ENCODE measurements at places on chromosomes 6 and 20.
A peak's percentile ranks its signal among the peaks of the same experiment; 100 is the strongest.

DNA sequence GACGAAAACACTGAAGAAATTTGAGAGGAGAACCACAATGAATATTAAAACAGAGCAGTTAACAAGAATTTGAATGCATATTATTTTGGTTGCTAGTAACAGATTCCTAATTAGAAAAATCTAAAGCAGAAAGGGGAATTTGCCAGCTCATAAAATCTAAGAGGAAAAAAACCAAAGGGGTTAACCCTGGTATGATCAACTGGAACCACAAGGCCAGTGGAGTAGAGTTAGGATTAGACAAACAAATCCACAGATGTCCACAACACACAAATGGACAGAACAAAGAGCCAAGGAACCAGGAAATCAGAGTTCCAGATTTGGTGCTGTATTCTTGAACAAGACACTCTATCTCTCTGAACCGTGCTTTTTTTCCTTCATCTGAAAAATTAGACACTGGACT lies 195.0 kb downstream of the TASP1 start:
- no peak for DNase-seq

- no peak for DNase-seq
Observed at GRCh38 chr6:52160472-52161104, 25.6 kb upstream of the IL17A start.

DNA sequence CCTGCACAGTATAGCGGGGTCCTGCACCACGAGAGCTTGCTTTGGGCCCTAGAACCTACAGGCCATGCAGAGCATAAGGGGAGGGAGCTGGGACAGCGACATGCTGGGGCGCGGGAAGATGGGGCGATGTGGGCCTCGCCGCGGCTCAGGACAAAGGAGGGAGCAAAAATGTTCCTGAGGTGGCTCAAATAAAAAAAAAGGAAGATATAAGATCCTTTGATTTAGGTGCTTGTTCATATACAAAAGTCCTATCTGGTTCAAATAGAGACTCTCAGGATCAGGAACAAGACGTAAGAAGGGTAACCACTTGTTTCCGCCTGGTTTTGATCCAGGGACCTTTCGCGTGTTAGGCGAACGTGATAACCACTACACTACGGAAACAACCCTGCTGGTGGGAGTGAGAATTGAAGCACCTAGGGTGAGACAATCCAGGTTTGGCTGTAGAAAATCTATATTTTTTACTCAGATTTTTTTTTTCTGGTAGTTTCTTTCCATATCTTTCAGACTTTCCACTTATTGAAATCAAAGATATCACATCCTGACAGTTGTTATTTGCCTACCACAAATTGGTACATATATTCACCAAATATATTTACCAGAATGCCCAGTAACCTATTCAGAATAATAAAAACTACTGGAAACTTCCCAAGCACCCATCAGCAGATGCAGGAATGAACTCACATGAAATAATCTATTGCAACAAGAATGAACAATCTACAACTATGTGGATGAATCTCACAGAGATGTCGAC lies 177.9 kb upstream of the ZNF184 start:
- peak; percentile 50 for DNase-seq

DNA sequence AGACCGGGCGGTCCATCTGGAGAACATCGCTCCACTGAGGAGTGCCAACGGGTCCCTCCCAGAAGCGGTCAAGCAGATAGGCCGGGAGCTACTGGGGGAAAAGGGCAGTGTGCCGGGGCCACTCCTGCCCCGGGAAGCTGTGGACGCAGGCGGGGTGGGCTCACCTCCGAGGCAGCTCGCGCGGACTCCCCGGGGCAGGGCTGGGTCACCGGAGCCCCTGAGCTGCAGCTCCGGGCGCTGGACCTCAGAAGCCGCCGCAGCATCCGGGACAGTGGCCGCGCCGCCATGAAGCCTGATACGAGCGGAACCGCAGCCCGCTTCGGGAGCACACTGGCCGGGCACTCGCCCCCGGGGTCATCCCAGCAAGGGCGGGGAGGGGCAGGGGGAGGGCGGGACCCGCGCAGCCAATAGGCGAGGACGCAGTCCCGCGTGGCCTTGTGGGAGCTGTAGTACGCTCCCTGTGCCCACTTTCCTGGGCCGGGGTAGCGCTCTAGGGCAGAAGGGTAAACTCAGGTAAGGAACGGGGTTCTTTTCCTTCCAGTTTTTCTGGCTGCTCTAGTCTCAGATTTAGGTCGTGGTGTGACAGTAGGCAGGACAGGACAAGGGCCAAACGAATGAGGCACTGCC lies at the start of gene MOCS1:
MOCS1 (minus strand) TSS at position 332 of the 627 bp plus-strand sequence; CDS start at position 287, 45 bp downstream.
- DNase-seq: peak; percentile 25

GRCh38 chr6:2209226-2209809 lies 36.1 kb downstream of the GMDS start:
- peak; percentile 20 for DNase-seq

GRCh38 chr6:91449539-91449938 lies 862.7 kb upstream of the MAP3K7 start:
- no peak for DNase-seq

DNA sequence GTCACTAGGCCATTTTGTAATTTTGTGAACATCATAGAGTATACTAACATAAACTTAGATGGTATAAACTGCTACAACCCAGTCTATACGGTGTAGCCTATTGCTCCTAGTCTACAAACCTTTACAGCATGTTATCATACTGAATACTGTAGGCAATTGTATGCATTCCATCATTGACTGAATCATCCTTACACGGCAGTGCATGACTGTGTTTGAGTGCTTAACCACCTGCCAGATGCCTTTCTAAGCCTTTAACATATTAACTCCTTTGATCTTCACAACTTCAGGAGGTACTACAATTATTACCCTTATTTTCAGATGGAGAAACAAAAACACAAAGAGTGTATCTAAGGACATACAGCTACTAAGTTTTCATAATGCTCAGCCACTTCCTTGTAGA lies 14.0 kb downstream of the DPPA5 start:
- no peak for DNase-seq

GRCh38 chr6:10659699-10660348 lies 34.6 kb downstream of the C6orf52 start:
- no peak for DNase-seq

- no peak for DNase-seq
Observed at GRCh38 chr6:145420599-145420998, 314.7 kb downstream of the EPM2A start.
